ENCODE measurements at places on chromosomes 5 and 9.

DNA sequence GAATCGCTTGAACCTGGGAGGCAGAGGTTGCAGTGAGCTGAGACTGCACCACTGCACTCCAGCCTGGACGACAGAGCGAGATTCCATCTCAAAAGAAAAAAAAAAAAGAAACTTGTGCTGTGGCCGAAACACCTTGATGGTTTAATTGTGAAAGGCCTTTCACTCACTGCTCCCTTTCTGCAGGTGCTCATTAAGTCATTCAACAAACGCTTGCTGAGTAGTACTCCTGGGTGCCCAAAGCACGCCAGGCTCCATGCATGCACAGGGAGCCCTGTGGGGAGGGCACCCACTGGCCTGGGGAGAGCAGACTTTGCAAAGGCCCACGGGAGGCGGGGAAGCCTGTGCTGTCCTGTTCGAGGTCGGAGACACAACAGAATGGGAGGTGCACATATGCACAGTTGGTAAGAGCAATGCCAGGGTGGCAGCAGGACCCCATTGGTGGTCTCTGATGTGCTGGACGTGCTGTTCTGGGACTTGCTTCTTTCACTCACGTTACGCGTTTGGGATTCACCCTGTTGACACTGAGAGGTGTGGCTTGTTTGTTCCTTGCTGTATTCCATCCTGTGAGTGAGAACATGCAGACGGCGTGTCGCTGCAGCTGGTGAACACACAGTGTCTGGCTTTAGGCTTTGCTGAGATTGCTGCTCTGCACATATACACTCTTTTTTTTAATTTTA, 3.0 kb upstream of the ENTPD2 start:
- no peak for DNase-seq

DNA sequence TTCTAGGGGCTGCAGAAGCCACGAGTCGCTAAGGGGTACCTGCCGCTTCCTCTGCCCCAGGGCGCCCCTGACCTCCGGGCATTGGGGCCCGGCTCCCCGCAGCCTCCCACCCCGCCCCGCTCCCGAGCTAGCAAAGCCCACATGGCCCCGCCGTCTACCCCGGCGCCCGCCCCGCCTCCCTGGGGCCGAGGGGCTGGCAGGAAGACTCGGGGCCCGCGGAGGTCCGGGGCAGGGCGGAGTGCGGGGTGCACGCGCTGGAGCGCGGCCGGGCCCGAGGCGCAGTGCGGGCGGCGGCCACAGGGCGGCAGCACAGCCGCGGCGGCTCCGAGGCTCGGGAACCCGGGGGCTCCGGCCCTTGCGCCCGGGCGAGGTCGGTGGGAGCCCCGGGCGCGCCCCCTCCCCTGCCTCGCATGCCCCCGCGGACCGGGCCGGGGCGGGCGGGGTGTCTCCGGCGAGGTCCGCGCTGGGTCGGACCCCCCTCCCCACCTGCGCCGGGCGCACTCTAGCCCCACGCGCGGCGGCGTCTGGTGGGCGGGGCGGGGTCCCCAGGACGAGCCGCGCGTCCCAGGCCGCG, 6.7 kb downstream of the NRARP start:
- peak; percentile 61 for DNase-seq

DNA sequence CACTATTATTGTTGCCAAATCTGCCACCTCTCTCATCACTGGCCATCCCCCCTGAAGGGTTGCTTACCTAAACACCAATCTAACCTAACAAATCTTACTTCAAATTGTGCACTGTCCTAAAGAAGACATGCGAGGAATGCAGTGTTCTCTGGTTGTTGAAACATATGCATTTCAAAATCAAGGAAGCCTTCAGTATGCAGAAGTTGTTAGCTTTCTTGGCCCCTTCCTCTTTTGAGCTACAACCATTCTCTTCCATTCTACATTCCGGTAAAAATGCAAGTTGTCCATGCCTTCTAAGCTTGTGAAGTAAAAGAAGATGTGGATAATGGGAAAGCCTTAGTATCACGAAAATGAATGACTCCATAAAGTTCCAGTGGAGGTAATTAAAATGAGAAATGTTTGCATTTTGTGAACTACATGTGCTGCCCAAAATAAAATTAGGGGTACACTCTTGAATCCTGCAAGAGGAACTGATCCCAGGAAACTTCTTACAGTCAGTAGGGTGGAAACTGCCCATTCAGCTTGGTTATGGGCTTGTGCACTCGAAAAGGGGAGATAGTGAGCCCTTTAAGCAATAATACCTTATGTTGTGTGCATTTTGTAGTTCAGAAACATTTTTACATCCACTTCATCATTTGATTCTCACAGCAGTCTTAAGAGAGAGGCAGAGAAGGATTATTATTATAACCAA, 77.6 kb upstream of the ADRB2 start:
- DNase-seq: no peak

- DNase-seq: no peak
Observed at GRCh38 chr5:68898951-68899471, 194.8 kb upstream of the SLC30A5 start.

- DNase-seq: no peak
Observed at GRCh38 chr9:78325343-78325742, 28.4 kb downstream of the PSAT1 start.

DNA sequence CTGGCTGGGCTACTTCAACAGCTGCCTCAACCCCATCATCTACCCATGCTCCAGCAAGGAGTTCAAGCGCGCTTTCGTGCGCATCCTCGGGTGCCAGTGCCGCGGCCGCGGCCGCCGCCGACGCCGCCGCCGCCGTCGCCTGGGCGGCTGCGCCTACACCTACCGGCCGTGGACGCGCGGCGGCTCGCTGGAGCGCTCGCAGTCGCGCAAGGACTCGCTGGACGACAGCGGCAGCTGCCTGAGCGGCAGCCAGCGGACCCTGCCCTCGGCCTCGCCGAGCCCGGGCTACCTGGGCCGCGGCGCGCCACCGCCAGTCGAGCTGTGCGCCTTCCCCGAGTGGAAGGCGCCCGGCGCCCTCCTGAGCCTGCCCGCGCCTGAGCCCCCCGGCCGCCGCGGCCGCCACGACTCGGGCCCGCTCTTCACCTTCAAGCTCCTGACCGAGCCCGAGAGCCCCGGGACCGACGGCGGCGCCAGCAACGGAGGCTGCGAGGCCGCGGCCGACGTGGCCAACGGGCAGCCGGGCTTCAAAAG, 36.9 kb upstream of the TTC1 start:
- DNase-seq: no peak

DNA sequence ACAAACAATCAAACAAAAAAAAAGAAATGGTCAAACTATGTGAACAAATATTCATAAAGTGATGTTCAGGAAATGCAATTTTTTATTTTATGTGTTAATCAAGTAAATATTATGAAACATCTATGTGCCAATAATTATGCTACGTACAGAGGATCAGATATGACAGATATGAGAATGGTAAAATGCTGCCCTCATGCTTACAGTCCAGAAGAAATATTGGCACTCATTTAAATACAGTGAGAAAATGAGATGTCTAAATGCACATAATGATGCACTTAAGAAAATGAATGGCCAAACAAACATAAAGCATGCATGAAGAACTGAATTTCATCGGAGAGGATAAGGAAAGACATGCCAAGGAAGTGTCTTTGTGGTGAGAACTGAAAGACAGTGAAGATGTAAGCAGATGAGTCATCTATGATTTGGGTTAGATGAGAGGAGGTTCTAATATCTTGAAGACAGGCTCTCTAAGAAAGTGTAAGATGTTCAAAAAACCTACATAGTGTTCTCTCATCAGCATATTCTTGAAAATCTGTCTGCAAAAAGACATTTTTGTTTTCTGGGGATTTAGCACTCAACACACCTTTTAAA, 1231.1 kb upstream of the ACO1 start:
- no peak for DNase-seq

- DNase-seq: no peak
Observed at GRCh38 chr5:147508711-147509040, 1.2 kb downstream of the DPYSL3 start.

DNA sequence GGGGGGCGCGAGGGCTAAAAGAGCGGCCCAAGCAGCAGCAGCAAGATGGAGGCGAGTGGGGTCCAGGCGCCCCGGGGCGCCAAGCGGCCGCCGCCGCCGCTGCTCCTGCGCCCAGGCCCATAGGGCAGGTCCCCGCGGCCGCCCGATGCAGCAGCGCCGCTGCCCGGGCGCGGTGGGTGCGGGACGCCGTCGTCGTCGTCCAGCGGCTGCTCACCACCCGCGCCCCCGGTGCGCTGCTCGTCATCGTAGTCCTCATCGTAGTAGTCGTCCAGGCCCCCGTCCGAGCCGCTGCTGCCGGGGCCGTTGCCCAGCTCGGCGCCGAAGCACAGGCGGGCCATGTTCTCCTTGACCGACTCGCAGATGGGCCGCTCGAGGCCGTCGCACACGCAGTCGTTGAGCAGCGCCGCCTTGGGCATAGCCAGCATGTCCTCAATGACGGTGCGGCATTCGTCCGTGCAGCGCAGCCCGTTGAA, 1.5 kb downstream of the GAS1 start:
- DNase-seq: no peak

DNA sequence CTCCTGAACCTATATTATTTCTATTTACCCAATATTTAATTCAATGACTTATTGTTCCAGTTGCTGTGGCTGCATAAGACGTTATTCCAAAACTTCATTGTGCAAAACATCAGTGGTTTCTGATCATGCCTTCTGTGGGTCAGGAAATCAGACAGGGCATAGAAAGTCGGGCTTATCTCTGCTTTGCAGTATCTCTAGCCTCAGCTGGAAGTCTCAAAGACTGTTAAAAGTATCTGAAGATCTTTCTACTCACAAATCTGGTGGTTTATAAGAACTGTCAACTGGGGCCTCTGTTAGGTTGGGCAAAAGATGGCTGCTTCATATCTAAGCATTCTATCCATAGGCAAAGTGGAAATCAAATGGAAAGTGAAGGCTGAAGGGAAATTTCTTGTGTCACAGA, 687.7 kb upstream of the ARRDC3 start:
- no peak for DNase-seq

- peak; percentile 50 for DNase-seq
Observed at GRCh38 chr5:154714266-154714986, 40.8 kb upstream of the LARP1 start.

DNA sequence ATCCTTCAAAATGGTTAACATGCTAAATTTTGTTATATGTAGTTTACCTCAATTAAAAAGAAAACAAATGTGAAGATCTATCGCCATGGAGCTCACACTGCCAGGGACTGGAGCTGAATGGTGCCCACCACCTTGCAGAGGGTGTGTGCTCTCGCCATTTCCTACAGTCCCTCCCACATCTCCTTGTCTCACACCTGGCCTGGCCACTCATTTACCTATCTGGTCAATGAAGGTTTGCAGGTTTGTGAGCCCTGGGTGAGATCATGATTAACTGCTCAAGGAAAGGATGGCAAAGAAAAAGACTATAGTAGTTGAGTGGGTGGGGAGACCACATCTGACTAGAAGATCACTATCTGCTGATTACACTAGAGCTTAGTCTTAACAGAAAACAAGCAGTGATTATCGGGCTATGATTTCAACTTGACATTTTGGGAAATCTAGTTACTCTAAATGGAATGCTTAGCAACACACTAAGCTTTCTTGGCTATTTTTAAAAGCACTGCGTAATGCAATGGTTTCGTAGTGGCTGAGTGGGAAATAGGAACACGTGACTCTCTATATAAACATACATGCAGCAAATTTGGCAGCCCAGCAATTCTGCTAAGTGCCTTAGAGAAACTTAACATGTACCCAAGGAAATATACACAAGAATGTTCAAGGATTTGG, 27.3 kb downstream of the PUM3 start:
- no peak for DNase-seq

DNA sequence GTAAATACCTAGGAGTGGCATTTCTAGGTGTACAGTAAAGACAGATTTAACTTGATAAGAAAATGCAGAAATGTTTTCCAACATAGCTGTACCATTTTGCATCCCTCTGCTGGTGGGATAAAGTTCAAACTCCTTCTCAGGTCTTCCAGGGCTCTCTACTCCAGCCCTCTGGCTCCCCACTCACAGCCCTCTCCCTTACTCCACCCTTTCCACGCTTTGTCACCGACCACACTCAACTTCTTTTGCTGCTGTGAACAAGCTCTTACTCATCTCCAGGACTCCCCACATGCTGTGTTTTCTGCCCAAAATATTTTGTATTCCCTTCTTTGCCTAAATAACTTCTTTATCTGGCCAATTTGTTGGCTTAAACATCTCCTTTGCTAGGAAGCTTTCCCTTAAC, 90.6 kb upstream of the OSMR start:
- no peak for DNase-seq

DNA sequence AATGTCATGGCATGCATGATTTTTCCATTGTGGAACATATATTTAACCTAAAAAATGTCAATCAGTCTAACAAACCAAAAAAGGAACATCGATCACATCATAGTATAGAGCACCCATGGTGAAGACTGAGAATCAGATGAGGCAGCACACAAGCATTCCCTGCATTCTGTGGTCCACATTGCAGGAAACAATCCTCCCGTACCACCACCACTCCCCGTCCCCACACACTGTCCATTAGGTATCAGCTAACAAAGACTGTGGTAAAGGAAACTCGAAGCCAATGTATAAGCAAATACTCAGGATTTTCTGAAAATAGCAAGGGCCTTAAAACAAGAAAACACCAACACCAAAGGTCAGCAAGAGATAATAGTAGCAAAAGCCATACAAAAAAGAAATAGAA, 1104.4 kb upstream of the SEMA6A start:
- no peak for DNase-seq

DNA sequence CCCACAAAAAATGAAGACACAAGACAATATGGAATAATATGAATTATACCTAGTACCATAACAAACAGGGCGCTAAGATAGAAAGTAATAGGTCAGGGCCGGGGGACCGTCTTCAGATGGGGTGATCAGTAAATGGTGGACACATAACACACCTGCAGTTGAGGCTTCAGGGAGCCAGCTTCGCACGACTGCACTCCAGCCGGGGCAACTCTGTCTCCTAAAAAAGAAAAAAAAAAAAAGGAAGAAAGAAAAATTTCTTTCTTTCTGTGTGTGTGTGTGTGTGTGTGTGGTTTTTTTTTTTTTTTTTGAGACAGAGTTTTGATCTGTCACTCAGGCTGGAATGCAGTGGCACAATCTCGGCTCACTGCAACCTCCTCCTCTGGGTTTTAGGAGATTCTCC, 75.0 kb upstream of the HSPA9 start:
- DNase-seq: no peak

GRCh38 chr5:132840896-132841295, 10.4 kb upstream of the SHROOM1 start:
- no peak for DNase-seq

- no peak for DNase-seq
Observed at GRCh38 chr5:181088289-181088688, 42.7 kb downstream of the OR2V1 start.

GRCh38 chr5:72018143-72018803, 89.0 kb upstream of the MAP1B start:
- peak; percentile 69 for DNase-seq

- DNase-seq: no peak
Observed at GRCh38 chr5:143492783-143493182, 89.3 kb upstream of the NR3C1 start.

- DNase-seq: no peak
Observed at GRCh38 chr5:72505539-72506157, 1.6 kb downstream of the ZNF366 start.

DNA sequence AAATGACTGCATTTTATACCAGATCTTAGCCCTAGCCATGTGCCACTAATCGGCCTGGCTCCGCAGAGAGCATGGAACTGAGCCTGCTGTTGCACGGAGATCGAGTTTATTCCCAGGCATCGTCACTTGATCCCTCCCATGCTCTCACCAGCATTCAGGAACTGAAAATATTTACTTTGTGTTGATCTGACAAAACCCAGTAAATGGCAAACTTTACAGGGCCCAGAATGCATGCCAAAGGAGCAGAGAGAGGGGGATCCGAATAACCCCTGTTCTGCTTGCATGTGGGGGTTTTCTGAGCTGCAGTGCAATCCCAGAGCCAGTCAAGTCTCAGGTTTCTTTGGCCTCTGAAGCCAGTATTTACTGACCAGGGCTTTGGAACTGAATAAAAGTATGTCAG, 87.3 kb downstream of the GAS1 start:
- DNase-seq: no peak

Data from activated naive CD4-positive, alpha-beta T cell treated with anti-CD3 and anti-CD28 coated beads, Interleukin-2, amount 10 ng/mL, durations not matched to agents 7 days and 5 days (primary cell).